ENCODE measurements at places on chromosomes 4 and X. TPM values are rescaled to one million over a fixed set of nuclear protein-coding genes. Genes with fewer than 3 reads are reported as not detected.

DNA sequence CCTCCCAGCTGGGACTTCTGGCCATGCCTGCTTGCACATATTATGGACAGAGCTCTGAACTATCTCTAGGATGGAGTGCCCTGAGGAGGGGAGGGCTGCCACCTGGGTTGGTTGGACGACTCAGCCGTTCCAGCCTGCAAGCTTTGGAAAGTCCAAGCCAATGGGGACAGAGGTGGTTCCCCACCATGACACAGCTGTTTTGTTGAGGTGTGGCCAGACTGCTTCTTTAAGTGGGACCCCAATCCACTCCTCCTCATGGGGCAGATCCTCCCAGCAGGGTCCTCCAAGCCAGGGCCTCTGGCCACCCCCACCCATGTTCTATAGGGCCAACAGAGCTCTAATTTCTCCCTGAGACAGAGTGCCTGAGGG, 22.7 kb downstream of the F8A3 start:
- no peaks in the 10 kb centered on the region for H3K36me3 ChIP-seq
- no peak for DNase-seq
- H3K4me1 ChIP-seq = no peaks in the 10 kb centered on the region
- H3K27ac ChIP-seq = no peak overlapping the region
- no peak overlapping the region for H3K4me3 ChIP-seq

DNA sequence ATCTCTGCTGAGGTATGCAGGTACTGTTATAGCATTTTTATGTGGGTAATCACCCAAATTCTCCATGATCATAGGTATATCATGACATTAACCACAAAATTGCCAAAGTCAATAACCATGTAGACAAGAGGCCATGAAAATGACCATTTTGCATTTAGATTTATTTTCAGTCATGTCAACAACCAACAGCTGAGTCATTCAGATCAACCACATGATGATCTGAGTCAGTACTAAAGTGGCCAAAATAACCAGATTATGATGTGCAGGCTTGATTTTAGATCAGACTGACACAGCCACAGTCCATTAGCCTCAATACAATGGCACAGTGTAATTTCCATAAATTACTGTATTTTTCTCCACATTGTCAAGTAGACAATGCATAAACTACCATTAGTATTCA, 240.5 kb downstream of the GRIA3 start:
- H3K4me3 ChIP-seq = no peak overlapping the region
- no peak for DNase-seq
- no peaks in the 10 kb centered on the region for H3K27me3 ChIP-seq
- no peaks in the 10 kb centered on the region for H3K36me3 ChIP-seq
- H3K27ac ChIP-seq = no peak overlapping the region
- no peaks in the 10 kb centered on the region for H3K4me1 ChIP-seq

GRCh38 chr4:36587909-36588472, 306.6 kb downstream of the DTHD1 start:
- no peak overlapping the region for H3K27ac ChIP-seq
- H3K27me3 ChIP-seq = no peaks in the 10 kb centered on the region
- DNase-seq = no peak
- no peak overlapping the region for H3K4me3 ChIP-seq
- no peaks in the 10 kb centered on the region for H3K36me3 ChIP-seq

Gene SLC4A4
- 5.0 TPM for total RNA-seq

GRCh38 chr4:87092389-87093141, 127.9 kb downstream of the KLHL8 start:
- H3K27ac ChIP-seq = no peak overlapping the region
- H3K36me3 ChIP-seq = peaks cover 28% of the 10 kb centered on the region
- no peak overlapping the region for H3K4me3 ChIP-seq
- no peaks in the 10 kb centered on the region for H3K27me3 ChIP-seq

GRCh38 chrX:141439651-141440050, 144.9 kb downstream of the SPANXA1 start:
- no peaks in the 10 kb centered on the region for H3K27me3 ChIP-seq
- H3K27ac ChIP-seq = no peak overlapping the region
- no peaks in the 10 kb centered on the region for H3K36me3 ChIP-seq
- H3K4me3 ChIP-seq = no peak overlapping the region

Gene MAGEA9B
- total RNA-seq = not detected

DNA sequence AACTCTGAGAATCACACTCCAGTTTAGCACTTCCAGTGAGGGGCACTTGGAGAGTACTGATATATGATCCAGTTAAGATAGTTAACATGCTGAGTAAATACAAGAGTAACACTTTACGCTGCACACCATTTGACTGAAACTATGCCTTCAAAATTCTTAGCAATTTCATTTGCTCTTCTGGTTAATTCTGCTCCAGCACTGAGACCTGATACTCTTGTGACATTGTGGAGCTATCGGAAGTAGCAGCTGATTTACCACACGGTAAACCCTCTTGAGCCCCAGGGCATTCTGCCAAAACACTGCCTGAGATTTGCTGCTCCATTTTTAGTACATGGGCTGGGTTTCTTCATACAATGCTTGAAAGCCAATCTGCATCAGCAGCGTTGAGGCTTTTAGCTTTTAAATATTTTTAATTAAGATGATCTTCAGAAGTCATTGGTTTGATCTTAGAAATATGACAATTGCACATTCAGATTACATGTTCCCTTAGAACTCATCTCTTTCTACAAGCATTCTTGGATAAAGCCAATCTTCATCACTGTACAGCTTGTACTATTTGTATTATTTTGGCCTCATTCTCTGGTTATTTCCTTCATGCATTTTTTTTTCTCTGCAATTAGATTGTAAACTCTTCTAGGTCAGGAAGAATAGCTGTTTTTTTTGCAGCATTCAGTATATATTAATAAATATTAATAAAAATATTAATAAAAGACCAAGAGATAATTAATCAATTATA, 67.8 kb upstream of the ETNPPL start:
- H3K36me3 ChIP-seq = no peaks in the 10 kb centered on the region
- H3K4me1 ChIP-seq = no peaks in the 10 kb centered on the region
- DNase-seq = no peak
- H3K4me3 ChIP-seq = no peak overlapping the region
- no peak overlapping the region for H3K27ac ChIP-seq

- H3K27me3 ChIP-seq = peaks cover 8% of the 10 kb centered on the region
- no peaks in the 10 kb centered on the region for H3K4me1 ChIP-seq
- no peak for DNase-seq
- no peak overlapping the region for H3K27ac ChIP-seq
- H3K4me3 ChIP-seq = no peak overlapping the region
These were observed 96.0 kb upstream of the RAB40AL start for GRCh38 chrX:102840871-102841705.

GRCh38 chr4:72900952-72901351, 168.6 kb downstream of the COX18 start:
- H3K4me3 ChIP-seq = no peak overlapping the region
- H3K4me1 ChIP-seq = no peaks in the 10 kb centered on the region
- no peaks in the 10 kb centered on the region for H3K27me3 ChIP-seq
- no peak for DNase-seq

- peak; percentile 51 for DNase-seq
- H3K27me3 ChIP-seq = peaks cover 61% of the 10 kb centered on the region
- H3K27ac ChIP-seq = peak overlapping the region; percentile 93
- no peaks in the 10 kb centered on the region for H3K36me3 ChIP-seq
- H3K4me1 ChIP-seq = peaks cover 4% of the 10 kb centered on the region
- peak overlapping the region; percentile 54 for H3K4me3 ChIP-seq
These were observed 8.3 kb upstream of the BCOR start for GRCh38 chrX:40105835-40106675.

GRCh38 chrX:149433051-149433450, 72.1 kb downstream of the IDS start:
- no peaks in the 10 kb centered on the region for H3K4me1 ChIP-seq
- no peak overlapping the region for H3K27ac ChIP-seq
- no peak overlapping the region for H3K4me3 ChIP-seq
- no peak for DNase-seq
- no peaks in the 10 kb centered on the region for H3K36me3 ChIP-seq
- H3K27me3 ChIP-seq = no peaks in the 10 kb centered on the region

DNA sequence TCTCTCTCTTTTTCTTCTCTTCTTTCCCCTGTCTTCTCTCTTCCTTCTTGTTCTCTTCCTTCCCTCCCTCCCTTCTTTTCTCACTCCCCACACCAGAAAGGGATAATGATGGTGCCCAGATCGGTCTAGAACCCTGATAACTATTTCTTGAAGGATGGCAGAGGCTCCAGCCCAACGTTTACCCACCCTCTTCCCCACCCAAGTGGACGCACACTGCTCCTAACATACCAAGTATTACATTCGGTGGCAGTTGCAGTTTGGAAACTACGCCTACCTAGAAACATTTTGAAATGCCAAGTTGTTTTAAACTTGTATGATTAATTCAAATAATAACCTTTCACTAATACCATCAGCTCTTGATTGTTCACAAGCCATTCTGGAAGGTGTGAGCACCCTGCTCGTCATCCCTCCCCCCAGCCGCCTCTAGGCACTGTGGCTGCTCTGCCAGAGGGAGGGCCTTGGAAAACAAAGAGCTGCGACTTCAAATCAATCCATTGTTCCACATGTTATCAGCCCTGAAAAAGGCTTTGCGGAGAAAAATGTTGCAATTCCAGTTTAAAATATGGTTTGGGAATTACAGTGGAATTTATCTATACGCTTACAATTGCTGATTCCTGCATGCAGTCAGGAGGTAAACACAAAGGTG, 1017.5 kb upstream of the TENM3 start:
- H3K4me3 ChIP-seq = no peak overlapping the region
- H3K27me3 ChIP-seq = no peaks in the 10 kb centered on the region
- H3K4me1 ChIP-seq = peaks cover 13% of the 10 kb centered on the region
- no peak overlapping the region for H3K27ac ChIP-seq
- no peak for DNase-seq

- H3K4me3 ChIP-seq = no peak overlapping the region
- H3K4me1 ChIP-seq = no peaks in the 10 kb centered on the region
- H3K36me3 ChIP-seq = no peaks in the 10 kb centered on the region
- DNase-seq = no peak
These were observed 24.6 kb upstream of the GPR50 start for GRCh38 chrX:151151665-151152267.

GRCh38 chr4:3031357-3032082, 42.8 kb downstream of the HTT-AS start:
- no peaks in the 10 kb centered on the region for H3K4me1 ChIP-seq
- DNase-seq = no peak
- no peaks in the 10 kb centered on the region for H3K27me3 ChIP-seq
- H3K36me3 ChIP-seq = no peaks in the 10 kb centered on the region

- no peaks in the 10 kb centered on the region for H3K27me3 ChIP-seq
- DNase-seq = no peak
- H3K36me3 ChIP-seq = no peaks in the 10 kb centered on the region
- peaks cover 5% of the 10 kb centered on the region for H3K4me1 ChIP-seq
- no peak overlapping the region for H3K4me3 ChIP-seq
These were observed 66.6 kb downstream of the ATXN3L start for GRCh38 chrX:13253223-13253622.

DNA sequence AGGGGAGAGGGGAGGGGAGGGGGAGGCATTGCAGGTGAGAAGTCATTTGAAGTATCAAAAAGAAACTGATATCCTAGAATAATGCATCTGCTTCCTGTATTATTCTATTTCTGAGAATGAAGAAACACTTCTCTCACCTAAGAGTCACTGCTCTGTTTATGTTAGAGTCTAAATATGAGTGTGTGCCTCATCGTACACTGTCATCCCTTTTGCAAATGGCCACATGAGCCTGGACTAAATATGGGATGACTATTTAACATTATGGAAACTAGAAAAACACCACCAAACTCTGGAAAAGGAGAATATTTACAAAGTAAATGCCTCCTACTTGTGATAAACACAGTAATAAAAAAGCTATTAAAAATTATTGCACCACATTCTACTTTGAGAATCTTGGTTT, 146.4 kb upstream of the NOCT start:
- H3K4me1 ChIP-seq = no peaks in the 10 kb centered on the region
- no peak overlapping the region for H3K4me3 ChIP-seq
- DNase-seq = no peak
- H3K27me3 ChIP-seq = no peaks in the 10 kb centered on the region

GRCh38 chr4:174275101-174275500, 8.4 kb downstream of the FBXO8 start:
- no peaks in the 10 kb centered on the region for H3K36me3 ChIP-seq
- H3K27ac ChIP-seq = no peak overlapping the region
- no peaks in the 10 kb centered on the region for H3K4me1 ChIP-seq
- no peak overlapping the region for H3K4me3 ChIP-seq
- no peak for DNase-seq

Gene CEP135
- total RNA-seq = 9.6 TPM

Gene GCNA
- total RNA-seq = 2.8 TPM

- no peak overlapping the region for H3K4me3 ChIP-seq
- H3K36me3 ChIP-seq = no peaks in the 10 kb centered on the region
- peaks cover 5% of the 10 kb centered on the region for H3K4me1 ChIP-seq
- no peaks in the 10 kb centered on the region for H3K27me3 ChIP-seq
These were observed 619.7 kb downstream of the MID1IP1 start for GRCh38 chrX:39421006-39421405.

Gene SHISA3
- 27.1 TPM for total RNA-seq

- H3K27ac ChIP-seq = no peak overlapping the region
- H3K4me3 ChIP-seq = no peak overlapping the region
- no peaks in the 10 kb centered on the region for H3K27me3 ChIP-seq
- no peaks in the 10 kb centered on the region for H3K4me1 ChIP-seq
These were observed 82.1 kb downstream of the TASL start for GRCh38 chrX:30495468-30495867.

DNA sequence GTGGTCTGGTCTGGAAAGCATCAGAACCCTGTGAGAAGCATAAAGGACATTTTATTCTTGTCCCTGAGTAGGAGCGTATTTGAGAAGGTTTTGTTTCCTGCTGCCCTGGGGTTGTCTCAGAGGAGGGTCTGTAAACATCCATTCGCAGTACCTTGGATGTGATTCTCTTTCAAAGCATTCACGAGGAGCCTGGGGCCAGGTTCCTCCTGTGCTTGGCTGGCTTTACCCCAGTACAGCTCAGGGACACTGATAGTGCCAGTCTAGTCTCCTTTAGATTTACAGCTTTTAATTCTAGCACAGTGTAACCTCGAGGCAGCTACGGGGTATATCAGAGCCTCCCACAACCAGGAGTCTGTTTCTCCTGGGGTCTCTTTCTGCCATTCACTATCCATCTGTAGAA, 2.7 kb downstream of the CLRN2 start:
- H3K27me3 ChIP-seq = no peaks in the 10 kb centered on the region
- no peak overlapping the region for H3K4me3 ChIP-seq
- DNase-seq = no peak
- H3K27ac ChIP-seq = no peak overlapping the region
- no peaks in the 10 kb centered on the region for H3K4me1 ChIP-seq
- H3K36me3 ChIP-seq = no peaks in the 10 kb centered on the region

DNA sequence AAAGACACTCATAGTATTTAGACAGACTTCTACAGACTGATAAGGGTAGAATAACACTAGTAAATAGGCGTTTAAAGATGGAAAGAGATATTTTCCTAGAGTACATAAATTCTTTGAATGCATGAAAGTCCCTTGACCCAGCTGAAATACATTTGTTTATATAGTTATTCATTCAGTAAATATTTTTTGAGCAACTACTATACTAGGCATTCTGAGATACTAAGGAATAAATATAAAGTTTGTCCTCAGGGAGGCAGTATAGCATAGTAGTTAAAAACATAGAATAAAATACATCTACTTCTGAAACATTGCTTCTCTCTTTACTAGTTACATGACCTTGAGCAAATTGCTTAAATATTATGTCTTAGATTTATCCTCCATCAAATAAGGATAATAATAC, 27.4 kb downstream of the HMGN5 start:
- H3K36me3 ChIP-seq = no peaks in the 10 kb centered on the region
- H3K27ac ChIP-seq = no peak overlapping the region
- DNase-seq = no peak
- no peak overlapping the region for H3K4me3 ChIP-seq
- no peaks in the 10 kb centered on the region for H3K4me1 ChIP-seq
